ENCODE measurements at places on chromosomes 7 and 10. TPM values are rescaled to one million over a fixed set of nuclear protein-coding genes. Genes with fewer than 3 reads are reported as not detected.

GRCh38 chr10:30587522-30588031 is 42.0 kb downstream of the LYZL2 start:
- no peak for DNase-seq

DNA sequence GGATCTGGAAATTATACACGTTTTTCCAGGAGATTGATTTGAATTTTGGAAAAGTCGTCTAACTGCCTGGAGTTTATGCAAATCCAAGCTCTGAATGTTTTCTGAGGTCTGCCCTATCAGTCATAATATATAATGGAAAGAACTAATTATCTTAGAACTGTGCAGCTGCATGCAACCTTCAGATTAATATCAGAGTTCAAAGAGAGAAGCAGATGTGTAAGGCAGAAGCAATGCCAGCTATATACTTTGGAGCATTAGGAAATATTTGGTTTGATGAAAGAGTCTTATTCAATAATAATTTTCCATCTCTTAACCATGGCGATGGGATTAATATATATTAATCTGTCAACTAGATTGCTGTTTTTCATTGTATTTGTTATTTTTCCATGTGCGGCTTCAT is 500.9 kb downstream of the NEBL start:
- no peak for DNase-seq

DNA sequence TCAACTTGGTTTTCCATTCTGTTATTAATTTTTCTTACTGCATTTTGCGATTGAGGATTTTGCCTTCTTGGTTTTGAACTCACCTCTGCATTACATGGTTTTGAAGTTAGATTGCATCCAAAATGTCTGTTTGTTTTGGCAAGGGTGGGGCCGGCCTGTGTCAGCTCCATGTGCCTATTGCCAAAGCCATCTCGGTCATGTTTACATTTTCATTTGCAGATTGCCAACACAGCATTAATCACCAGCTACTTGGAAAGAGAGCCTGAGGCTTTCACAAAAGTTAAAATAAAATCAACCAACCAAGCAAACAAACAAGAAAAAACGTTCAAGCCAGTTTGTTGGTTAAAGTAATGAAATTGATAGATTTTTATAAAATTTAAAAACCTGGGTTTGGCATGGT is 695.8 kb downstream of the TYW1 start:
- no peak for DNase-seq

GRCh38 chr7:78195281-78195680 is 396.7 kb downstream of the PHTF2 start:
- no peak for DNase-seq

The GSTO2 gene
- total RNA-seq = 7.2 TPM

DNA sequence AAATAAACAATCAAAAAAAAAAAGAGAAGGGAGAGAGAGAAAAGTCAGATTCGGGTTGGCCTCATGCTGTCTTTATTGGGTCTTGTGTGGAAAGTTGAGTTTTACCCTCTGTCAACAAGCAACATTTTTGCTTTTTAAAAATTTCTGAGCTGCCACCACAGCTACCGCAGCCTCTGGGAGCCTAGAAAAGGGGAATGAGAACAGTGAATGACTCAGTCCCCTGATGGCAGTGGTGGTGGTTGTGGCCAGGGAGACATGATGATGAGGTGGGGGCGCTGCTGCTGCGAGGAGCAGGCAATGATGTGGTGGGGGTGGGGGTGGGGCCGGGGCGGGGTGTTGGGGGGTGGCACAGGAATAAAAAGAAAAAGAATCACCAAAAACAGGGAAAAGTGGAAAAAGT is 20.0 kb upstream of the CREB3L2 start:
- no peak for DNase-seq

The PRTFDC1 gene
- total RNA-seq = 20.8 TPM

The WDR91 gene
- total RNA-seq = 25.2 TPM

The SPDYE11 gene
- not detected for total RNA-seq

The RNF32 gene
- total RNA-seq = 3.6 TPM

The CUBN gene
- total RNA-seq = 2.4 TPM

GRCh38 chr7:146926841-146927240 is 810.2 kb downstream of the CNTNAP2 start:
- no peak for DNase-seq

The STOX1 gene
- total RNA-seq = 29.8 TPM

GRCh38 chr7:100946111-100946510 is 3.2 kb upstream of the MUC3A start:
- no peak for DNase-seq

GRCh38 chr7:155296788-155297516 is 726 bp upstream of the INSIG1 start:
- peak; percentile 49 for DNase-seq

The NOLC1 gene
- total RNA-seq = 77.5 TPM

DNA sequence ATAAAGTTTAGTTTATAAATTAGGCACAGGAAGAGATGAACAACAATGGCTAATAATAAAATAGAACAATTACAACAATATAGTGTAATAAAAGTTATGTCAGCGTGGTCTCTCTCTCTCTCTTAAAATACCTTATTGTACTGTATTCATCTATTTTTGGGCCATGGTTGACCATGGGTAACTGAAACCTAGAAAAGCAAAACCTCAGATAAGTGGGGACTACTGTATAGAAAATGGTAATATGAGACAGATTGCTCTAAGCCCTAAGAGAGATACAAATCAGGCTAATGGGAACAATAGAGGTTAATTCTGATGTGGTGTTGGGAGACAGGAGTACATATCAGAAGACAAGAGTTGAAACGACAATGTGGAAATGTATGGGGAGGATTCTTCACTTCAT is 86.2 kb downstream of the ZNF365 start:
- DNase-seq = no peak

The EN2 gene
- not detected for total RNA-seq

DNA sequence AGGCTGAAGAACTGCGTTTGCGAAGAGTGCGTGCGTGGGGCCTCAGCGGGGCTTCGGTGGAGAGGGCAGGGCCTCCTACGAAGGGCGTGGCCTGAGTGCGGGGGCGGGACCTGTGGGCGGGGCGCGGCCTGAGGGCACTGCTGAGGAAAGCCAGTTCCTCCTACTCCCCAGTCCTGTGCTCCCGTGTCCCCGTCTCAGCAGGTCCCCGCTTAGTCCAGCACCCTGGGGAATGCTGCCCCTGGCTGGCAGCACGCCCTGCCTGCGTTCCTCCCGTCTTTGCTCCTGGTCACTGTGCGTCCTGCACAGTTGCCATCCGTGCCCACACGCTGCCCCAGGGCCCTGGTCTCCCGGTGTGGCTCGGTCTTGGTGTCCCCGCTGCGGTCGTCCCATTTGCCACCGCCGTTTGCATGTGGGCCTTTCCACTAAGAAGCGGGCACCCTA is 177.1 kb downstream of the ZNF248 start:
- DNase-seq = no peak

GRCh38 chr7:133682364-133683181 is 429.7 kb downstream of the EXOC4 start:
- DNase-seq = no peak

DNA sequence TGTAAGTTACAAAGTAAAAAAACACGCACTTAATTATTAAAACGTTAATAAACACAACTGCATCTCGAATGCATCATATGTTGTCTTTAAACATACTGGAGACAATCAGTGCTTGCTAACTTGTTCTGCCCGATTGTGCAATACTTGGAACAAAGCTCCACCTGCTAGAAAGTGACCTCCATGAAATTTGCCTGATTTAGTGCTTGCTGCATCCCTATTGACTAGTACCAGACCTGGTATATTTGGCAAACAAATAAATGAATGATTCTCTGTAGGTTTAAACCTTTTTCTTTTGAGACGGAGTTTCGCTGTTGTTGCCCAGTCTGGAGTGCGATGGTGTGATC is 6.2 kb downstream of the BZW2 start:
- DNase-seq = no peak

The ZDHHC4 gene
- total RNA-seq = 35.7 TPM

GRCh38 chr10:105699504-105699903 is 1058.4 kb downstream of the SORCS3 start:
- no peak for DNase-seq

- no peak for DNase-seq
Measured at GRCh38 chr10:131350660-131351059, 39.1 kb upstream of the TCERG1L start.

GRCh38 chr7:100694098-100694745 is at the start of gene GIGYF1:
TSS of gene GIGYF1 (minus strand) at chr7:100694250. CDS start at chr7:100688238, 6,012 bp downstream.
- peak; percentile 79 for DNase-seq

DNA sequence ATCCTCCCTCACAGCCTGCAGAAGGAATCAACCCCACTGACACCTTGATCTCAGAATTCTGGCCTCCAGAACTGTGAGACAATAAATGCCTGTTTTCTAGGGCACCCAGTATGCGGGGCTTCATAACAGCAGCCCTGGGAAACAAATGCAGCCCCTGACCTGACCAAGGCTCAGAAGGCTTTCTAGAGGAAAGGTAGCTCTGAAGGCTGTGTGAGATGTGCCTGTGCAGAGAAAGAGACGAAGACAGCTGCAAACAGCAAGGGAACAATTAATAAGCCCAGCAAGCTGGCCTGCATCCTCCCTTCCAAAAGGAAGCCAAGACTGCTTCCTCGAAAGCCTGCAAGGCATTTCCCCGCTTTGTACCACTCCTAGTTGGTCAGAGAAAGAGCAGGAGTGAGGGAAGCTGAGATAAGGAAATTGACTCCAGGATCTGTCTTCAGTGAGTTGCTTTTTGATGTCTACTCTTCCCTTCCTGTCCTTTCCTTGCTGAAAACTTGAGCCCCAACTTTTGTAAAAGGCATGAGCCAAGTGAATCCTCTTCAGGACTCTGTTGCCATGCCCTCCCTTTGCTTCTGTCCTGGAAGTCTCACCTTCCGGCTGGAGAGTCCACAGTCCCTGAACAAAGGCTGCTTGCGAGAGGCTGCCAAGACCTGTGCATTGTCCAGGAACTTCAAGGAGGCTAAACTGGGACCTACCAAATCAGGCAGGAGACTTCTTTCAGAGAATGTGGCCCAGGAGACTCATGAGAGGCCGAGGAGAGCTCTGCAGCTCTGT is 71.2 kb upstream of the ARID5B start:
- DNase-seq = no peak

The GARIN1A gene
- 14.2 TPM for total RNA-seq

DNA sequence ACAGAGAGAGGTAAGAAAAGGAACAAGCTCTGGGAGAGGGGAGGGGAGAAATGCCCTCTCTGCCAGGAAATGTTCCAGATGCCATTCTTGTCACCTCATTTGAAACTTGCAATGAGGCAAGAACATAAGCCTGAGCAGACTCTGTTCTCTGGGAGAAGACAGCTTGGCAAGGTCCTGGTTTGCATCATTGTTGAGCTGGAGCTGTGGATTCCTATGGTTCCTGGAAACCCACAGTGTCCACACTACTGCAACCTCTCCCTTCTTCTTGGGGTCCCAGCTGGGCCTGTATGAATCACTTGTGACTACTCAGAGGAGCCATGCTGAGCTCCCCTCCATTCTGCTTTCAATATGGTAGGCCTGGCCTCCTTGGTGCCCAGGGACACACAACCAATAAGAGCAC is 60.8 kb upstream of the HECTD2 start:
- DNase-seq = no peak

The SFMBT2 gene
- total RNA-seq = 20.2 TPM

GRCh38 chr10:118409295-118409694 is 67.2 kb upstream of the FAM204A start:
- no peak for DNase-seq

The ZYX gene
- 108 TPM for total RNA-seq

The C10orf62 gene
- total RNA-seq = not detected

The EIF5AL1 gene
- total RNA-seq = not detected

The TBXAS1 gene
- 12.3 TPM for total RNA-seq

All from dorsolateral prefrontal cortex (tissue), 122 donors.